Epithelial cell of alveolus of lung (primary cell): ENCODE measurements at places on chromosomes 6 and 20. TPM values are rescaled to one million over a fixed set of nuclear protein-coding genes. Genes with fewer than 3 reads are reported as not detected.

SIGLEC1 gene
- not detected in 2 replicates for total RNA-seq

RNF39 gene
- total RNA-seq: not detected in 2 replicates

AGPAT4 gene
- total RNA-seq: 5.6 and 6.6 TPM in 2 replicates

TMEM74B gene
- 0.26 TPM in 1 of 2 replicates, not detected in the other for total RNA-seq

EFCAB8 gene
- under 0.01 TPM in 1 of 2 replicates, not detected in the other for total RNA-seq

BANF2 gene
- total RNA-seq: not detected in 2 replicates

RNF182 gene
- 2.2 and 5.3 TPM in 2 replicates for total RNA-seq

CRISP2 gene
- not detected in 2 replicates for total RNA-seq

MEP1A gene
- not detected in 2 replicates for total RNA-seq

NKX2-4 gene
- total RNA-seq: not detected in 2 replicates

SPATS1 gene
- not detected in 2 replicates for total RNA-seq

PPP1R3G gene
- total RNA-seq: 0.65 and 0.96 TPM in 2 replicates

EPPIN gene
- total RNA-seq: not detected in 2 replicates

RIPOR2 gene
- total RNA-seq: 1.8 TPM in 2 replicates

HDDC2 gene
- total RNA-seq: 48.5 and 73.4 TPM in 2 replicates

IL17F gene
- not detected in 2 replicates for total RNA-seq
